ENCODE measurements at places on chromosomes 2 and 18.

DNA sequence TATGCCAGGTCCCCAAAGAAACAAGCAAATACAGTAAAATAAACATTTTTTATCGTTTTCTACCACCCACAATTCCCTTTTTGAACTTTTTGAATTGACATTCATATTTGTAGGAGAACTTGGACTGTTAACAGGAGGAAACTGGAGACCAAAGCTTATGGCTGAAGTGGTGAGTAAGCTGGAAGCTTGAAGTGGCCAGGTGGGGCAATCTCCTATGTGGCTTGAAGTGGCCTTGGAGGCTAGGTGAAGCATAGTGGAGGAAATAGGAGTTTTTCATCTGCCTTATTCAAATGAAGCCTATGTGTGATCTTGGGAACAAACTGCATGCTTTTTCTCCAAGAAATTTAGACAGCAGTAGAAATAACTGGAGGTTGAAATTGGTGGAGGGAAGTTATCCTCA is 962.9 kb upstream of the FANCL start:
- DNase-seq, result no peak

- peak; percentile 30 for DNase-seq
Observed at GRCh38 chr2:17646081-17646554, 105.6 kb downstream of the VSNL1 start.

DNA sequence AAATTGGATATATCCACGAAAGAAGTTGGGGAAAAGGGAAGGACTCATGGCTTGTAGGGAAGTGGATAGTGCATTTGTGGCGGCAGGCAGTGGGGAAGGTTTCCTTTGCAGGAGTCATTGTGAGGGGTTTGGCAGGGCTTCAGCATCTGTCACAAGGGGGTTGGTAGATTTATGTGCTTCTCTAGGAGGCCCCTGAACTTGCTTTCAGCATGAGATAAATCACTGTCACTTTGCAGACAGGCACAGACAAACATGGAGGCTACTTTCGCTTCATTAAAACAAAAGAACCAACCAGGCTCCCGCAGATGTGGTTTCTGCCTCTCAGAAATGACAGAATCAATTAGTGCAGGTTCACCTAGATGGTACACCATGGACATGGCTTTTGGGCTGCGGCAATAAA is 340.7 kb downstream of the TGIF1 start:
- DNase-seq, result no peak

DNA sequence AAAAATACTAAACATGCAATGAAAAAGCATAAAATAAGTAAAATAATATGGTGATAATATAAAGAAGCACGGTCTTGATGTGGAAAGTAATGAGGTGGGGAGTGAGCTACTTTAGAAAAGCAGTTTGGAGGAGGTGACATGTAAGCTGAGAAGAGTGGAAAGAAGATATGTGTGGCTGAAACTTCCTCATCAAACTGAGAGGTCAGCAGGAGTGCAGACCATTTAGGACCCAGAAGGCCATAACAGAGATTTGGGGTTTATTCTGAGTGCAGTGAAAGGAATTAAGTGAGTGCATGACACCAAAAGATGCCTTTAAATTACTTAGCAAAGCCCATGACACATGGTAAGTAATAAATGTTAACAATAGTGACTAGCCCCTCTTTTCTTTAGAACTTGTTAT is 24.4 kb upstream of the TMEM182 start:
- DNase-seq, result no peak

GRCh38 chr2:106159866-106160785 is 34.0 kb downstream of the UXS1 start:
- DNase-seq, result peak; percentile 53

GRCh38 chr2:229543176-229543873 is 171.0 kb downstream of the DNER start:
- no peak for DNase-seq

- DNase-seq, result peak; percentile 83
Observed at GRCh38 chr2:126657636-126658318, 1.8 kb downstream of the GYPC start.

DNA sequence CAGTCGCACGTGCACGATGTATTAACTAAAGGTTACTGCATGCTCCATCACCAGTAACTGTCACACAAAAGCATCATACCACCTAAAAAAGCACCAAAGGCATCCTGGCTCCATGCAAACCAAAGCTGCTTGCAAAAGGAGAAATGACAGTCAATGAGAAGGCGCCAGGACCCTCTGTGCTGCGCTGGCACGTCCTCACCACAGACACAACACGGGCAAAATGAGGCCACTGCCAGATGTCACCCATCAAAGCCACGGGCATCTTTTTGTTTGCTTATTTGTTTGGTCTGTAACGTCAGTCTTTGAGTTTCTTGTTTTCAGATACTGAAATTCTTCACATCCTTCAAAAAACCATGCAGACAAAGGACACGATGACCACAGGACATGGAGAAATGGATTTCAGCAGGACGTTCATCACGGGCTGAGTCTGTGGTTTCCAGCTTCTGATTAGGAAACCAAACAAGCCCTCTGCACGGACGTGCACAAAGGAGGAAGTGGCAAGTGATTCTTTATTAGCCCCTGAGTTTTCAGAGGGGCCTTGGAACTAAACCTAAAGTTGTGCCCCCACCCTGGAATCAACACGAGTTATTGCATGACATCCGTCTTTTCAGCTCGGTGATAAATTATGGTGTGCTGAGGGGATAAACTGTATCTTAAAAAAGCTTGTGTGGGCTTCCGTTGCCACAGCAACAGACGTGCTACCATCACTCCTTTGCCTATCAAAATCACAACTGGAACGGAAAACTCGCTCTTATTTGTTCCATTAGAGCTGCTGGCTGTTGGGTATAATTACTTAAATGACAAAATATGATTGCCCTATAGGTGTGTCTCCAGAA is 181.8 kb downstream of the EIPR1 start:
- no peak for DNase-seq

- peak; percentile 45 for DNase-seq
Observed at GRCh38 chr2:238864207-238865014, 16.5 kb downstream of the TWIST2 start.

DNA sequence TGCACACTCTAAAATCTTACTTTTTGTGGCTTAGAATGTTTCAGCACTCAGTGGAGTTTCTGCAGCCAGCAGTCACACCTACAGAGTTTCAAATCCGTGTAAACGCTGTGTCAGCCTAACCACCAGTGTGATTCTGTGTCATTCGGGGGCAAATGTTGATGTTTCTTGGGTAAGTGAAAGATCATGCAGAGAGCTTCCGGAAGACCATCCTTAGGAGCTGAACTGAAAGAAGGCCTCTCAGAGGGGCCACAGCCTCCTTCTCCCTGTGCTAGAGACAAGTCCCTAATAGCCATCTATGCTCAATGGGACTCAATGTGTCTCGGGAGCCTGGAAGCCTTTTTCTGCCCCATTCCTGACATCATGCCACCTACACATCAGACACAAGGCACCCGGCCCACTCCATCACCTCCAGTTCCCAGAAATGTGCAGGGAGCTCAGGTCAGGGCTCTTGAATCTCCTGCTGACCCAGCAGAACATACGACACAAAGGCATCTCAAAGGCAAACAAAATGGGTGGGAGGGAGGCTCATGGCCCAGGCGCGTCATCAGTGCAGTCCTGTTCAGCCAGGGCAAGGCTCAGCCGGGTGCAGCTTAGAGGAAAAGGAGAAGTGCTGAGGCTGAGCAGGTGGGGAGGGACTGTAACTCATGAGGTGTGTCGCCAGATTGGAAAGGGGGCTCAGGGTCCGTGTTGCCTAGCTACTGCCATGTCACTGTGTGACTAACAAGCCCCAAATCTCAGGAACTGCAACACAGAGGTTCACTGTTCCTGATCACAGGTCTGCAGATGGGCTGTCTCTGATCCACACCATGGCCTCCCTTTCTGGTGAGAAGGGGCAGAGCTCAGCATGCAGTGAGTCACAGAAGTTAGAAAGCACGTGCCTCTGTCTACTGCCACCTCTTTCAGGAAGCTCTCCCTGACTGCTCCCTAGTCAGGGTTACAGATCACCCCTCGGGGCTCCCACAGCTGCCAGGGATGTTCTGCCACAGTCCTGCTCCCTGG is 82.0 kb downstream of the SMAD7 start:
- peak; percentile 81 for DNase-seq

DNA sequence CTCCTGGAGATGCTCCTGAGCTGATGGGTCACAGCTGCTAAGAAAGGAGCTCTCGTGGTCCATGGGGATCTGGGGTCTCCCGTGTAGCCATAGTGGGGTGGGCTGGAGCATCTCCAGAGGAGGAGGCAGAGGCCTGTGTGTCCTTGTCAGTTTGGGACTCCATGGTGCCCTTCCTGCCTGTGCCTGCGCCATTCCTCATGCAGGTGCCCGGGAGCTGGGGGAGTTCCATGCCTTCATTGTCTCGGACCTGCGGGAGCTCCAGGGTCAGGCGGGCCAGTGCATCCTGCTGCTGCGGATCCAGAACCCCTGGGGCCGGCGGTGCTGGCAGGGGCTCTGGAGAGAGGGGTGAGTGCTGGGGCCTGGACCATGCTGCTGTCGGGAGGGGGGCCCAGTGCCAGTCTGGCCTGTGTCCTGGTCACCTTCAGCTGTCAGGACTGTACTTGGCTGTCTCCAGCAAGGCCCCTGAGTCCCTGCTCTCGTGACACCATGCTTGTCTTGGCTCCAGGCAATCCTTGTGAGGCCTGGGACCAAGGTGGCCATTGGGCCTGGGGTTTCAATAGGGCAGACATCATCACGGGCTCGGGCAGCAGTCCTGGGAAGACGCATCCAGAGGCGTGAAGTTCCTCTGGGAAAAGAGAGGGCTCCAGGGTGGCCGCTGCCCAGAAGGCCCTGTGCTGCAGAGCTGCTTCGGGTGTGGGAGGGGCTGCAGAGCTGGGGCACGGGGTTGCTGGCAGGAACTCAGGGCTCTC is 7.3 kb downstream of the CAPN10 start:
- DNase-seq, result no peak

DNA sequence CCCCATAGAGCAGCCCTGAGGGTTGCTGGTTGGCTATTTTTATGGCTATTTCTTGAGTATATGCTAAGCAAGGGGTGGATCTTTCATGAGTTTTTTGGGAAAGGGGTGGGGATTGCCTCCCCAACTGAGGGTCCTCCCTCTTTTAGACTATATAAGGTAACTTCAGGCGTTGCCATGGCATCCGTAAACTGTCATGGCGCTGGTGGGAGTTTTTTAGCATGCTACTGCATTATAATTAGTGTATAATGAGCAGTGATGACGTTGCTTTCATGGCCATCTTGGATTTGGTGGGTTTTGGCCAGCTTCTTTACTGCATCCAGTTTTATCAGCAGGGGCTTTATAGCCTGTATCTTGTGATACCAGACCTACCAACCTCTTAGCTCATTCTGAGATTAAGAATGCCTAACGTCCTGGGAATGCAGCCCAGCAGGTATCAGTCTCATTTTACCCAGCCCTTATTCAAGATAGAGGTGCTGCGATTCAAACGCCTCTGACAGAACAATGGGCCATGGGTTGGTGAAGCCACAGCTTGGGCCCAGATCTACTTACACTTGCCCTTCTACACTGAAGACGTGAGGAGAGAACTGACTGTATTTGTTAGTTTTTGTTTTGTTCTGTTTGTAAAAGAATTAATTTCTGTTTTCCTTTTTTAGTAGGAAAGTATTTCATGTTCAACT is 53.8 kb upstream of the TMEM163 start:
- DNase-seq, result no peak

GRCh38 chr18:75472906-75473305 is 45.4 kb upstream of the SMIM21 start:
- DNase-seq, result no peak

- no peak for DNase-seq
Observed at GRCh38 chr18:55786651-55787272, 198.8 kb upstream of the TCF4 start.

- no peak for DNase-seq
Observed at GRCh38 chr18:50675043-50675442, 115.2 kb downstream of the MAPK4 start.

GRCh38 chr18:44909191-44909719 is 228.6 kb downstream of the SETBP1 start:
- no peak for DNase-seq

- no peak for DNase-seq
Observed at GRCh38 chr2:238911376-238912227, 63.7 kb downstream of the TWIST2 start.

GRCh38 chr2:136175466-136175865 is 57.5 kb upstream of the CXCR4 start:
- no peak for DNase-seq

DNA sequence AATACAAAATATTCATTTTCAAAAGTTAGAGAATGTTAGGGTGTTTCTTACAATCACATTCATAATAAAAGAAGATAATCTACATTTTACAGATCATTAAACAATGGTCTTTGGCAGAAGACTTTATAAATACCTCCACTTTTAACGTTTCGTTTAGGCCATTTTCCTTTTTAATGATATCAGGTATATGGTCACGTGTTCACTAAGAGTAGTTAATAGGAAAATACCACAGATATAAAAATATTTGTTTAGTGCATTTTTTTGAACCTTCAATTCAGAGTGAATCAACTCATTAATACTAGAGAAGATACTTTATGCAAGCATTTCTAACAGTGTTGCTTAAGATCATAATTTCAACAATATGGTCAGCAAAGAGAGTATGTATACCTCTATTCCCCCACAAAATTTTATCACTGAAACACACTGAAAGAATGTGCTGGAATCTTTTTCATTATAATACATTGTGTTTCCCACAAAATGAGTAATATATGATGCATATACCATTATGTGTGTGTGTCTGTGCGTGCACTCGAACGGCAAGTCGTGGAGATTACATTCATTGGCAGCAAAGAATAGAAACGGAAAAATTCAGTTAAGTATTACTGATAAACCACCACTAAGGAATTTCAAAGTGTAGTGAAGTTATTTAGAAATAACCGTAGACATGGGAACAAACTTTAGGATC is 319.9 kb upstream of the THUMPD2 start:
- no peak for DNase-seq

GRCh38 chr2:152038441-152038958 is 60.3 kb downstream of the CACNB4 start:
- DNase-seq, result no peak
